ENCODE measurements at places on chromosomes 5 and 9.

DNA sequence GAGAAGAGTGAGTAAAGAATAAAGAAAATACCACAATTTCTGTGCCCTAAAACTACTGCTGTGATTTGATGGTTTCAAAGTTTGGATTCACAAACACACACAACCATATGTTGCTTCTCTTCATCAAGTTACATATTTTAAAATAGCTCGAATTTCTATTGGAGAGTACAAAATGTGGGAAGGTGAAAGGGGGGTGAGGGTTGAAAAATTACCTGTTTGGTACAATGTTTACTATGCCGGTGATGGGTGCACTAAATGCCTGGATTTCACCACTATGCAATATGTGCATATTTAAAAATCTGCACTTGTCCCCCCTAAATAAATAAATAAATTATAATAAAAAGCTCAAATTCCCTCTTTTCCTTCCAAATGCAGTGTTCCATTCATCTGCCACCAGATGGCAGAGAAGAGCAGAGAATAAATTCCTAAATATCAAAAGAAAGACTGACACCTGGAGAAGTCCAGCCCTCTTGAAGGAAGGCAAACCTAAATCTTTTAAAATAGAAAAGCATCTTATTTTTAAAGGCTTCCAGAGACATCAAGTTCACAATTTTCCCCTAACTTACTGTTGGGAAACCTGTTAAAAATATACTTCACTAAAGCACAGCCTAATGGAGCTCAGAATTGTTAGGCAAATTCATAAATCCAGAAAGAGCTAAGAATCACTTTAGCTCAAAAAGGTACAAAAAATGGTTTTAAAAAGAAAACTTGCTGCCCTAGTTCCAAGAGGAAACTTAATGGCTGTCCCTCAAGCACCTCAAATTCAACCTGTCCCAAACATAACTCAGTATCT is 24.8 kb upstream of the HNRNPA0 start:
- peak; percentile 21 for DNase-seq

GRCh38 chr5:55681301-55681700 is 30.8 kb downstream of the SLC38A9 start:
- no peak for DNase-seq

- DNase-seq: no peak
Measured at GRCh38 chr5:107112216-107112615, 558.5 kb downstream of the EFNA5 start.

GRCh38 chr9:9945966-9946365 is 666.8 kb downstream of the PTPRD start:
- DNase-seq: no peak

DNA sequence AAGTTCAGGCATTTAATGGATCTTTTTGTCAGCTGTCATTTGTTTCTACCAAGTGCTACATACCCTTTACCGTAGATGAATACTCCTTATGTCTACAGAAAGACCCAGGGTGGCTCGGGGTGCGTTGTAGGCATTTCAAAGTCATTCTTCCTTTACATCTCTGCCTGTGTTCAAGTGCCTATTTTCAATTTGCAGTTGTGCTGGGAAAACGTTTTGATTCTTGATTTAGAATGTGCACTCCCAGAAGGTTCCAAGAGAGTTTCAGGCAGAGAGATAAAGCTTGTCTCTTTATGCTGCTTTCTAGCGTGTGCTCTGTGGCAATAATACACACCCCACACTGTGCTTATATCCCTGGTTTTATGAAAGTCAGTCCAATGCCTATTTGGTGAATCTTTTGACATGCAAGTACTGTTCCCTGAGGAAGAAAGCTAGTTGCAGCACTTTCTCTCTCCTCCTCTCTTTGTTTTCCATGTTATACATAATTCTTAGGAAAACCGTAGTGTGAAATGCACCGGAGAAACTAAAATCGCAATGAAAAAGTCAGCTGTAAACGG is 828.1 kb upstream of the ZNF608 start:
- DNase-seq: no peak

DNA sequence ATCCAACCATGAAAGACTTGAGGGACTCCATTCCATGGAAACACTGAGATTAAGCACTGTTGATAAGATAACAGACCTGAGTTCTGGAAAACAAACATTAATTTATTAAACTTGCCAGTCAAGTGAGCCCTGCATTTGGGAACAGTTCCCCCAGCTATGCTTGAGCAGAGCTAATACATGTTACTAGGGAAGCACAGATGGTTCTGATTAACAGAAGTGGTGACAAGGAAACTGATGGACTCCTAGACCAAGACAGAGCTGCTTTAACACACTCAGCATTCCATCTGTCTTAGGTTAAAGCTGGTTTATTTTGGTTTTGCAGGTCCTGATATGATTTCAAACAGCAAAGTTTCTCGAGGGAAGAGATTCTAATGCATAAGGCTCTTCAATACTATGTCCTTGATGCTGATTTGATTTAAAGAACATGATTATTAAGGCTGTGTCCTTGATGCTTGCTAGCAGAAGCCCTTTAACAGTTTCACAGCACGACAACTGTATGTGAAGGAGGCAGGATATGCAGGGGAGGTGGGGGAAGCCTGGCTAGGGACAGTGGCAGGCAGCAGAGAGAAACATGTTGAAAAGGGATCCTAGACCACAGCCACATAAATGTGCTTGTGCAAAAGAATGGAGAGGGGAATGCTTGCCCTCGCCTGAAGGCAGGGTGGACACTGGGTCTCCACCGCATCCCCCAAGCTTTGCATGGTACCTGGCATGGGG is 66.2 kb downstream of the ACTBL2 start:
- no peak for DNase-seq

- DNase-seq: no peak
Measured at GRCh38 chr9:89795538-89796195, 190.9 kb downstream of the GADD45G start.

DNA sequence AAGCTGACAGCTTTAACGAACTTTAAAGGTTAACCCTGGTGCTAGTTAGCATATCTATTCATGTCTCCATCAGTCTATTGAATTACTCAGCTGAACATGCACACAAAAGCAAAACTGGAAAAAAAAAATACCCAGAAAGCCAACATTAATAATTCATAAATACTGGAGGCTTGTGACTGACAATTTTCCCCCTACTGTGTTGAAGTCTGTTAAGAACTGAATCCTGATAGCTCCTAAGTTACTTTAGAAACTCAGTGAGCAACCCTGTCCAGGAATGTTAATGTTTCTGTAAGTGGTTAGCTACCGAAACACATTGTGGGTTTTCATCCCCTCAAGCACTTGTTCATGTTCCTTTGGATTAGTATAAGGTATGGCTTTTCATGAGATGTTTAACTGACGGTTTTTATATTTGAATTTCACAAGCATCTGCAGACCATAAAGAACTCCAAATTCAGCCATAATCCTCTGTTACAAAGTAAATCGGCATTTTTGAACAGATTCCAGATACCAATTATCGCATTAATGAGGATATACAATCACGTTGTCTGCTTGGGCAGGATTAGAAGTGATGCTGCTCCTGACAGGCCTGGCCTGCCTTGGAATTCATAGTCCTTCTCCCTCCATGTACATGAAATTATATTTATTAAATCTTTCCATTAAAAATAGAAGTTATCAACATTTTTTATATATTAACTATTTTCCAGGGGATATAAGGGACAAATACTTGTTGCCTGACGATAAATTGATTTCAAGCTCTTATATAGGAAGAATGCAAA is 331.2 kb downstream of the TLE4 start:
- no peak for DNase-seq

DNA sequence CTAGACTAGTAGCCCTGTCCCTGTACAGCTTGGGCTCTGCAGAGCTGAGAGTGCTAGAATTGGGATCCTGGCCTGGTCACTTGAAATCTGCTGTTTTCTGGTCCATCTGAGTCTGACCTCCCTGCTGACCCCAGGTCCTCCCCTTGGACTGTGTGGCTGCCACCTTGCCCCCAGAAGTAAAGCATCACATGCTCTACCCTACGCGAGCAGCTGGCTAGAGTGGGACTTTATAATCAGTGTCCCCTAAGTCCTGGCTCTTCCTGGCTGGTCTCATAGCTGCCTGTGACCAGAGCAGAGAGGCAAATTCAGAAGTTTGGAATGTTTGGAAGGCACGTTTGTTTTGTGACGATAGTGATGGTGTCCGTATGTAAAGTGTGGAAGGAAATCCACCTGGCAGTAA is 81.0 kb downstream of the ARHGEF28 start:
- no peak for DNase-seq

- no peak for DNase-seq
Measured at GRCh38 chr9:33143241-33143661, 23.9 kb downstream of the B4GALT1 start.

DNA sequence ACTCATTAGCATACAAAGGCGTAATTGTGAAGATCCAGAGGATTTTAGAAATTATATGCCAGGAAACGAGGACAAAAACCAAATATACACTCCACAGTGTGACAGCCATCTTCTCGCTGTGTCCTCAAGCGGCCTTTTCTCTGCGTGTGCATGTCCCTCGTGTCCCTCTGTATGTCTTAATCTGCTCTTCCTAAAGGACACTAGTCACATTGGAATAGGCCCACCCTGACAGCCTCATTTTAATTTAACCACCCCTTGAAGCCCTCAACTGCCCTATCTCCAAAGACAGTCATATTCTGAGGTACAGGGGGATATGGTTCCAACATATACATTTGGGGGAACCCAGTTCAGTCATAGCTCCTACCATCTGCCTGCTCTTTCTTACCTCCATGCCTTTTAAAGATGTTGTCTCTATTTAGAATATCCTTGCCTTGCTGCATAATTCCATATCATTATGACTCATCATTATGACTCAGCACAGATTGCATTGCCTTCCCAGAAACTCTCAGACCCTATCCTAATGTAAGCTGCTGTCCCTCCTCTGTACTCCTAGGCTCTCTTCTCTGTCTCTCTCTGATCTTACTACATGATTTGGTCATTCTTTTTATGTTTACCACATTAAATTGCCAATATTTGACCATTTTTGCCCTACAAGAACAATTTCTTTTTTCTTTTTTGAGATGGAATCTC is 210.9 kb downstream of the AOPEP start:
- no peak for DNase-seq

- peak; percentile 34 for DNase-seq
Measured at GRCh38 chr9:15513335-15513734, 2.6 kb upstream of the PSIP1 start.

- peak; percentile 91 for DNase-seq
Measured at GRCh38 chr5:181243564-181244343, at the start of gene RACK1. TSS of gene RACK1 (minus strand) at chr5:181243906. CDS start at chr5:181243800, 106 bp downstream.

GRCh38 chr9:99433555-99433954 is 211.5 kb downstream of the SEC61B start:
- DNase-seq: peak; percentile 76

GRCh38 chr9:133483611-133484010 is 4.7 kb upstream of the SLC2A6 start:
- DNase-seq: no peak

- no peak for DNase-seq
Measured at GRCh38 chr5:94031631-94032030, 290.2 kb upstream of the POU5F2 start.

DNA sequence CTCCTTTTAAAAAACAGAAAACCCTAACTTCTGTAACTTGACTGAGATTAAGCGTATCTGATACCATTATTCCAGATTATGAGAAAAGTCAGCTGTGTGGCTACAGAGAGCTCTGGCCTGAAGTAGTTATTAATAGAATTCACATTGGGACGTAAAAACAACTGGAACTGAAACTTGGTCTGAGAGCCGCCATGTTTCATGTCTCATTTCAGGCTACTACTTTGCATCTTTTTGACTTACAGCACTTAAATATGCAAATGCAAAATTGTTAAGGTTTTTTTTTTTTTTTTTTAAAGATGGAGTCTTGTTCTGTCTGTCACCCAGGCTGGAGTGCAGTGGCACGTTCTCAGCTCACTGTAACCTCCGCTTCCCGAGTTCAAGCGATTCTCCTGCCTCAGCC is 25.2 kb downstream of the MAP3K1 start:
- no peak for DNase-seq

- no peak for DNase-seq
Measured at GRCh38 chr9:129481810-129482511, 138.9 kb downstream of the C9orf50 start.

DNA sequence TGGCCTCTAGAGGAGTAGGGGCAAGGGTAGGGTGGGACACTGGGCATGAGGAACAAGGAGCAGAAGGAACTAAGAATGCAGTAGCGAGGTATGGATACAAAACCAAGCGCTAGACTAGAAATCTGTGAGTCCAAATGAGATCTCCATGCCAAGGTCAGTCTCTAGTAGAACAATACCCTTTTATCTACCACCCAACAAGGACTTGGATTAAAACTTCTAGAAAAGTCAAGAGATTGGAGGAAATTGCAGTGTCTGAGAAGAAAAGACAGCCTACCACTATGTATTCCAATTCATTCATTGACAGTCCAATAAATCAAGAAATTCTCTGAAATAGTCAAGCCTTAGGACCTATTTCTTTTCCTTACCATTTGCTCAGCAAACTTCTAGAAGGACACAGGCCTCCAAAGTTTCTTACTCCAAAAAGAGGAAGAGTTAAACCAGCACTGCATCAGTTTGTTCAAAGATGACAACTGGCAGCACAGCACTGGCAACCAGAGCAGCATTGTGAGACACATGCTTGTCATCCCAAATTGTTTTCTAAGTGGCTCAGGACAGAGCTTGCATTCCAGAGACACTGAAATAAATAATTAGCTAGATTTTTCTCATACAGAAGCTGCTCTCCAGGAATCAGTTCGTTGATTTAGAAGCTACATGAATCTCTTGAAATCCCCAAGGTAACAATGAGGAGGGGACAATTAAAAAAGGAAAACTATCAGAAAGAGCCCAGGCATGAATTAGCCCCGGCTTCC is 22.6 kb downstream of the ABCA1 start:
- no peak for DNase-seq

- DNase-seq: no peak
Measured at GRCh38 chr5:142977363-142978051, 207.3 kb downstream of the ARHGAP26 start.

DNA sequence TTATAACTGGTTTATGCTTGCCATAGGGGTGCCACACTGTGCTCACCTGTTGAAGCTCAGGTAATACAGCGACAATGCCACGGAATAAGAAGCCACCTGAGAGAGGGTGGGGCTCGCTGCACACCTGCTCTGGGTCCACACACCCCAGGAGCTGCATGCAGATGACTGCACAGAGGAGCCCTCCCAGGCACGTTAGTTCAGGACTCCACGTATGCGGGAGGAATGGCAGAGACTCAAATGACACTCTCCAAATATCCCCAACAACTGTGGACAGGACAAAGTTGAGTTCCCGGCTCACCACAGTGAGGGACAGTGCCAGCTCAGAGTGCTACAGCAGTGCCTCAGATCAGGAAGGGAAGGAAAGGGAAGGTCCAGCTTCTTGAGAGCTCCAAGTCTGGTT is 5.8 kb upstream of the FCN1 start:
- no peak for DNase-seq

DNA sequence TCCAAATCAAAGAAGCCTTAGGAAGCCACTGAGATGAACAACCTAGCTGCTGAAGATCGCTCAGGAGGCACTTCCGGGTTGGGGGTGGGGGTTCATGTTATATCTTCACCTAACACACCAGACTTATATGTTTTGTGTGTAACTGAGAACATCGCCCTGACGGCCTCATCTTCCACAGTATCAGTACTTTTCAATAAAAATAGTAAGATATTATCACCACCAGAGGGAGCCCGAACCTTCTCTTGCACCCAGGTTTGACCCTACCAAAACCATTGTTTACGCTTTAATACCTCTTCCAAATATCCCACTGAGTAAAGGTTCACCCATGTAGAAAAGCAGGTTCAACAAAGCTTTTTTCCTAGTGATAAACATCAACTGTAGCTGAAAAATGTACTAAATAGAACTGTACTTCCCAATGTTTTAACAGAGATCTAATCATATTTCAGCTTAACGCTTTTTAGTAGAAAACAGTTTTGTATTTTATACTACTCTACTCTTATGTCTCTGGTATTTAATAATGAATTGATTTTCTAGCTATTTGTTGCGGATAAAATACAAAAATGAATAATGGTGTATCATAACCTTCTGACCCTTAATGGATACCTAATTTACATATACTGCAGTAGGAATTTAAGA is 244.0 kb downstream of the EPB41L4A start:
- peak; percentile 52 for DNase-seq

Measured in GM20000 (cell line).